ENCODE measurements at places on chromosomes 16 and 17. TPM values are rescaled to one million over a fixed set of nuclear protein-coding genes. Genes with fewer than 3 reads are reported as not detected.

GRCh38 chr16:78704416-78704815 lies 605.0 kb downstream of the WWOX start:
- no peak for DNase-seq

Gene DHRS7C
- not detected for total RNA-seq

GRCh38 chr16:48075398-48075797 lies 80.4 kb downstream of the ABCC12 start:
- no peak for DNase-seq

Gene CTRB2
- total RNA-seq, result not detected

Measured in renal cortical epithelial cell (primary cell).